ENCODE measurements at places on chromosomes 5 and 9.
A peak's percentile ranks its signal among the peaks of the same experiment; 100 is the strongest.

DNA sequence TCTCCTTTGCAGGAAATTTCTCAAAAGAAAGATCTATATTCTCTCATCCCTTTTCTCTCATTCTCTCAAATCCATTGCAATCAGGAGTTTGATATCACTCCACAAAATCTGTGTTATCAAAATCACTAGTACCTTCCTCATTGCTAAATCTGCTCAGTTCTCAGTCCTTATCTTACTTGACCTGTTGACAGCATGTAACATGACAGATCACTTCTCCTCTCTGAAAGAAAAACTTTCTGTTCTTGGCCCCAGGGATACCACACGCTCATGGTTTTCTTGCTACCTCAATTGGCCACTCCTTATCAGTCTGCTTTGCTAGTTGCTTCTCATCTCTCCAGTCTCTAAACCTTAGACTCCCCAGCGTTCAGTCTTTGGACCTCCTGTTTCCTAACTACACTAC, 22.1 kb downstream of the SRP19 start:
- no peak for DNase-seq

- peak; percentile 96 for DNase-seq
Observed at GRCh38 chr5:154287136-154287535, 96.6 kb downstream of the GALNT10 start.

GRCh38 chr5:97067296-97067850, 75.0 kb downstream of the LIX1 start:
- DNase-seq: no peak

- DNase-seq: no peak
Observed at GRCh38 chr9:110208031-110208430, at the start of gene C9orf152. Gene C9orf152, minus strand, starts transcription at chr9:110208159. Its CDS starts 580 bp downstream, at chr9:110207579.

DNA sequence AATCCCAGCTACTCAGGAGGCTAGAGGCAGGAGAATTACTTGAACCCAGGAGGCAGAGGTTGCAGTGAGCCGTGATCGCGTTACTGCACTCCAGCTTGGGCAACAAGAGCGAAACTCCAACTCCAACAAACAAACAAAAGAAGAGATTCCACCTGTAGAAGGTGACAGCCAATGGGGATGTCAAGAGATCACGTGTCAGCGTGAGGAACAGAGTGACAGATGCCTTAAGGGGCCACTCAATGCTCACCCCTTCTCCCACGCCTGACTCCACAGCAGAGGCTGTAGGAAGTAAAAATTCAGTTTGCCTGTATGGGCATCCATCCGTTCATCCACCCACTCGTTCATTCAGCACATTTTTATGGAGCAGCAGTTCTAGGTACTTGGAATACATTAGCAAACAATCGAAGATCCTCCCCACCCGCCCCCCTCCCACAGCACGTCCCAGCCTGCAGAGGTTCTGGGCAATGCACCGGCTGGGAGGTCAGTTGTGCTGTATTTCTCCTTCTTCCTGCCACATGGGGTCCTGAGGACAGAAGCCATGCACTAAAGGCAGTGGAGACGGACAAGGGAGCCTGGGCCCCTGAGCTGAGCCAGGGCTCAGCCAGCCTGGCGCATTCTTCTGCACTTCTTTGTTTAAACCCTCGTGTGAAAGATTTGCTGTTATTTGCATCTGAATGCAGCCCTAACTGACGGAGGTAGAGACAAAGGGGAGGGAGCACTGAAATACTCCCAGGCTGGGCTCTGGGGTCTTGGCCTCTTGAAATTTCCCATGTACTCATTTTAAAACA, 11.3 kb upstream of the RNF130 start:
- DNase-seq: no peak

- no peak for DNase-seq
Observed at GRCh38 chr5:89900346-89900745, 509.2 kb downstream of the CETN3 start.

- no peak for DNase-seq
Observed at GRCh38 chr9:127421057-127421456, 3.1 kb upstream of the ZNF79 start.

- DNase-seq: peak; percentile 6
Observed at GRCh38 chr9:79254900-79255650, 316.7 kb upstream of the TLE4 start.

- DNase-seq: no peak
Observed at GRCh38 chr9:90441814-90442213, 200.8 kb downstream of the DIRAS2 start.

DNA sequence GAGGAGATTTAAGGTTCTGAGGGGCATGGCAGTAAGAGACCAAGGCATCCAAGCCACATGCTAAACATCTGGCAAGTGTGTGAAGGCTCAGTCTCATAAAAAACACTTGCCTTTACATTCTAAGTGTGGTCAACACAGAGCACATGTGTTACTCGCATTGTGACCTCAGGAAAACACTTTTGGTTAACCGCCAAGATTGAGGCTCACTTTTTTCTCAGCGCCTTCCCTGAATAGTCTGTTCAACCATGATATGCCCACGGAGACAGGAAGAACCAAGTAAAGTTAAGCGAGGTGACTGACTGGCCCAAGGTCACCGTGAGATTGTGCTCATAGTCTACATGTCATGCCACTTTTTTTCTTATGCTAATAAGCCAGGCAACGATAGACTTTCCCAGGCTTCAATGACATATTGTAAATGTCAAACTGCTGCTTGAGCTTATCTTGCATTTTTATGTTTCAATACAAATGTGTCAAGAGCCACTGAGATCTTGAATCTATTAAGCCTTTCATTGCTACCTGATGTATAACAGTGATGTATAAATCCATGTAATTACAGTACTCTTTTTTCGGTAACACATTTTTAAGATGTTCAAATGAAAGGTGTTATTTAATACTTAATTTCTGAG, 21.1 kb upstream of the IL9 start:
- DNase-seq: no peak

DNA sequence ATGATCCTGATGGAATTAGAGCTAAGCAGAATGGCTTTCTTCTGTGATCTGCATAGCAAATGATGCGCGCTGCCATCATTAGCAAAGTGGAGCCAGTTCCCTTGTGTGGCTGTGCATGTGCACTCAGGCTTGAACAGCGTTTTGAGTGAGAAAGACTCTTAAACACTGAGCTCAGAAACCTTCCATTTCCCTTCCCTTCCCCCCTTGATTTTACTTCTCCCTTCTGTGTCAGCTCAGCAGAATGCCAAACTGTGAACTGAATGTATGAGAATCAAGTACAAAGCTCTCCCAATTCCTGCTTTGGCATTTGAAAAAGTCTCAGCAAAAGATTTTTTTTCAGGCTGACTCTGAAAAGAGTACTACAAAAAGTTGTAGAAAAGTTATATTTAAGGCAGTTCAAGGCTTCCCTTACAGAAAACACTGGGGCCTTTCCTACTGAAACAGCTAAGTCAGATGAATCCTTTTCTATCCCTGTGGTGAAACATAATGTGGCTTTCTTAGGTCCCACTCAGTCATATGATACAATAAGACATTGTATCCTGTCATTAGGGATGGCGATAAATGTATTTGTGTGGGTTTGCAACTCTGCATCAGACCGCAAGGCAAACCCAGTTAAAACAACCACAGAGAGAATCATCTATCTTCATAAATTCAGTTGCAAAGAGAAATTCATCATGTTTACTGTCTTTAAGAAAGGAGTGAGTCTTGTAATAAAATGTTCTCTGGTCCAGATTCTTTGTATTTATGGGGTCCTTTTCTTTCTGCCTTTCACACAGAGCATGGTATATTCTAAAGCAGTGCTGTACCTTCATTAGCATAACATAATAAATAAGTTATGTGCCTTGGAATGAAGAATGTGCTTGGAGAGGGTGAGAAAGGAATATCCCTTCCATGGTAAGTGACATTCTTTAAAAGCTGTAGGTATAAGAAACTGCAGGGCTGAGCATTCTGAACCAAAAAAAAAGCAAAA, 222.6 kb downstream of the CAAP1 start:
- DNase-seq: no peak

DNA sequence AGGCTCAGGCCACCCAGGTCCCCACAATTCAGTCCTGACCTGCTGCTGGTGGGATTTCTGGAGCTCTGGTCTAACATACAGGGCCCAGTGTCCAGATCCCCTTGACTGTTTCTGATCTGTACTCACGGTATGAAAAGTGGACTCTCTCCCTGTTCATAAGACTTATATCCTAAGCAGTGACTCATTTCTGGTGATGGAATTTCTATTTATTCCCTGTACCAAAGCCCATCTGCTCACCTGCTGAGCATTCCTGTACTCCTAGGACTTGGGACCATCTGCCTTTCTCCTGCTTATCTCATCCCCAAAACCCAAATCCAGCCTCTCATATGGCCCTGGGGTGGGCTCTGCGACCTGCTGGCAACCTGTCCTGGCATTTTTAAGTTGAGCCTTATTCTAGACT, 86.6 kb downstream of the APBA1 start:
- no peak for DNase-seq

- DNase-seq: no peak
Observed at GRCh38 chr9:27433631-27434325, 90.3 kb upstream of the IFNK start.

- no peak for DNase-seq
Observed at GRCh38 chr5:42813533-42813932, 1.8 kb upstream of the SELENOP start.

DNA sequence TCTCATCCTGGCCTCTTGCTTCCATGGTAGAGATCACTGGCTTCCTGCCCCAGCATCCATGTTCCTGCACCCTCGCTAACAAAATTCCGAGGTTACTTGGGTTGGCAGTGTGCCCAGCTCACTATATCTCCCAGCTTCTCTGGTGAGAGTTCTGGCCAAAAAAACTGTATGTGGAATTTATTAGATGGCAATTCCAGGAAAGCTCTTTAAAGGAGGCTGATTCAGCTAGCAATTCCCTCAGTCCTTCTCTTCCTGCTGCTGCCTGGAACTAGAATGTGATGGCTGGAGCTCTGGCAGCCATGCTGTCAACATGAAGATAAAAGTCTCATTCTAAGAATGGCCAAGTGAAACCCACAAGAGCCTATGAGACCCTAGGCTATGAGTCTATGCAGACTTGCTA, 88.8 kb downstream of the SECISBP2 start:
- DNase-seq: no peak

- no peak for DNase-seq
Observed at GRCh38 chr9:138044485-138045383, 167.2 kb downstream of the CACNA1B start.

DNA sequence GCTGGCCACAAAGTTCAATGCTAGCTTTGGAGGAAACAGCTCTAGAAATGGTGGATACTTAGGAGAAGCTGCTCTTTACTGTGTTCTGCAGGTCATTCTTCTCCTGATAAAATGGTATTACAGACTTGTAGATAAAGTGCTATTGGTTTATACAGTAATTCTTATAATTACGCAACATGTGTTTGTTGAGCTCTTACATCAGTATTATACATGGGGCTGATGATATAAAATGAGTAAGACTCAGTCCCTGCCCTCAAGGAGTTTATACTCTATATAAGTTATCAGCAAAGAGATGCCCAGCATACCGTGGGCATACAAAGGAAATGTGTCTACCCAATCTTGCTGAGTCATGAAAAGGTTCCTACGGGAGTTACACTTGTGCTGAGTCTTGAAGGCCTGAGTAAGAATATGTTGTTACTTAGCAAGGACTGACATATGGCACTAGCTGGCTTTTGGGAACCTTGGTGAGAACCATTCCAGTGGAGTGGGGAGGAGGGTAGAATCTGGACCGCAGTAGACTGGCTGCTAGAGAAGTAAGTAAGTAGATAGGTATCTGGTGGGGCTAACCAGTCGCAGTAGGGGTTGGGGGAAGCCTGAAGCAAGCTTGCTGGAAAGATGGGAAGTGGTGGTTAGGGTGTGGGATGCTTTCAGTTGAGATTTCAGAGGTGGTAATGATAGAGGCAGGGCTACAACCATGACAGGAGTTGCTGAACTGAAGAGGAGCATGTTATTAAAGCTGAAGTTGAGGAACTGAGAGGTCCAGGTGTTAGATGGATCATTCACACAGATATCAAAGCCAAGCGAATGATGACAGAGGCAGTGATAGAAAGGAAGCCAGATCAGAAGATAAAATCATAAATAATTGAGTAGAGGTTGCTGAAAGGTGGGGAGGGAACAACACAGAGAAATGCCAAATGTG, 11.1 kb upstream of the TTC23L start:
- DNase-seq: no peak

- DNase-seq: no peak
Observed at GRCh38 chr5:82097-82496, 9.9 kb upstream of the PLEKHG4B start.

- peak; percentile 73 for DNase-seq
Observed at GRCh38 chr9:16458696-16459420, 411.6 kb downstream of the BNC2 start.

- DNase-seq: peak; percentile 61
Observed at GRCh38 chr5:54443270-54443669, 12.2 kb upstream of the HSPB3 start.

GRCh38 chr5:165673499-165673898, 2168.1 kb downstream of the MAT2B start:
- DNase-seq: no peak

DNA sequence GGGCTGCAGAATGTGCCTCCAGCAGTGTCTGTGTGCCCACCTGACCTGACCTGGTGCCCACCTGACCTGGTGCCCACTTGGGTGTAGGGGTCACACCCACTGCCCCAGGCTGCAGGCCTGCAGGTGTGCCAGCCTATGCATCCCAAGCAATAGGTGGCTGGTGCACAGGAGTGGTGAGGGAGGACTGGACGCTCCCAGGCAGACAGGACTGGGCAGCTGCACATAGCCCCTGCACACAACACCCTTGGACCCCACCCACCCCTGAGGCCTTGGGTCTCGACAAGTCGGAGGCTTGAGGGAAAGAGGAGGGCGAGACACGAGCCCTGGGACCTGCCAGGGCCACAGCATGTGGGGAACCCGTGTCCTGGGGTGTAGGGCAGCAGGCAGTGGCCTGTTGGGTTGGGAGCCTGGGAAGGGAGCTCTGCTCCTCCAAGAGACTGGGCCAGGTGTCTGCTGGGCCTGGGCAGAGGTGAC, 10.8 kb upstream of the NRARP start:
- no peak for DNase-seq

- DNase-seq: no peak
Observed at GRCh38 chr9:16030528-16031185, 477.8 kb downstream of the CCDC171 start.

DNA sequence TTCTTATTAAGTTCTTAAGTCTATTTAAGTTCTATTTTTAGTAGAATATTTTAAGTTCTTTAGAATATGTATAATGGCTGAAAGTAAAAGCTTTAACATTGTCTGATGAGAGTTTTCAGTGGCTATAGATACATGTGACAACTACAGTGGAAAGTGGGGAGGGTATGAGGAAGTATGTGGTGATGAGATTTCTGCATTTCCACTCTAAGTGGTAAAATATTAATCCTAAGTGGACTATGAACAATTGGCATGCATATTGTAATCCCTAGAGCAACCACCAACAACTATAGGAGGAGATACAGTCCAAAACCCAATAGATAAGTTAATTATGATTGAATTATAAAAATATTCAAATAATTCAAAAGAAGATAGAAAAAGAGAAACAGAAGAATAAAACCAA, 183.6 kb downstream of the GADD45G start:
- DNase-seq: no peak

DNA sequence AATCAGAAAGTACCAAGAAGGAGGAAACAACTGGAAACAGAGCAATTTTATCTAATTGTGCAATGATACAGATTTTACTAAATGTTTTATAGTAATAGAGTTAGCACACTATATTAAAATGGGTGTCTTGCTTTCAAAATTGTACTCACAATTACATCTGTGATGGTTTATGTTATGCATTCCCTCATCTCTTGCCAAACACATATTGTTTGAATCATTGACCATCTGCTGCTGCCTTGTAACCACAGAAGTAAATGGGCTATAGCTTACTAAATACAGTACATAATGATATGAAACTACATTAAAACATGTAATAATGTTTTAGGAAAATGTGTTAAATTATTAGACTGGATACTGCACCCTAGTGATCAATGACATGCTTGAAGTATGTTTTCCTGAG, 158.1 kb downstream of the SLC25A46 start:
- DNase-seq: no peak
